Bladder microvascular endothelial cell (primary cell): ENCODE measurements at places on chromosomes 5 and 9. TPM values are rescaled to one million over a fixed set of nuclear protein-coding genes. Genes with fewer than 3 reads are reported as not detected.

PGM5 gene
- 2.6 and 108 TPM in 2 replicates for total RNA-seq

CDKN2A gene
- total RNA-seq, result 1.3 and 5.4 TPM in 2 replicates

HRH2 gene
- total RNA-seq, result not detected in 2 replicates

NEUROG1 gene
- total RNA-seq, result not detected in 2 replicates

PTPRD gene
- 0.32 and 2.0 TPM in 2 replicates for total RNA-seq

RNF183 gene
- not detected in 2 replicates for total RNA-seq

TRPM6 gene
- total RNA-seq, result 1.8 and 2.3 TPM in 2 replicates

SLC36A3 gene
- total RNA-seq, result not detected in 2 replicates

CDHR2 gene
- under 0.01 TPM in 1 of 2 replicates, not detected in the other for total RNA-seq

EPB41L4A gene
- total RNA-seq, result 13.0 and 44.6 TPM in 2 replicates

HAVCR2 gene
- total RNA-seq, result 0.06 TPM in 1 of 2 replicates, not detected in the other

GZMA gene
- 0.13 TPM in 1 of 2 replicates, not detected in the other for total RNA-seq

ARL14EPL gene
- not detected in 2 replicates for total RNA-seq

EIF4E1B gene
- not detected in 2 replicates for total RNA-seq

TPM2 gene
- 17.1 and 24.1 TPM in 2 replicates for total RNA-seq

PCDHA9 gene
- 0.06 TPM in 1 of 2 replicates, not detected in the other for total RNA-seq

TRIM7 gene
- total RNA-seq, result 2.0 and 8.6 TPM in 2 replicates

CDH6 gene
- total RNA-seq, result 0.16 and 0.19 TPM in 2 replicates

TTC16 gene
- not detected in 2 replicates for total RNA-seq

MACROH2A1 gene
- 121 and 178 TPM in 2 replicates for total RNA-seq

CD74 gene
- 5.7 and 10.7 TPM in 2 replicates for total RNA-seq

TLE1 gene
- total RNA-seq, result 32.2 and 79.9 TPM in 2 replicates

ZFP37 gene
- 0.49 and 1.4 TPM in 2 replicates for total RNA-seq

GARIN3 gene
- total RNA-seq, result not detected in 2 replicates

NADK2 gene
- 9.1 and 15.9 TPM in 2 replicates for total RNA-seq
